KG1 (cell line): ENCODE measurements at places on chromosomes 2 and 18.

DNA sequence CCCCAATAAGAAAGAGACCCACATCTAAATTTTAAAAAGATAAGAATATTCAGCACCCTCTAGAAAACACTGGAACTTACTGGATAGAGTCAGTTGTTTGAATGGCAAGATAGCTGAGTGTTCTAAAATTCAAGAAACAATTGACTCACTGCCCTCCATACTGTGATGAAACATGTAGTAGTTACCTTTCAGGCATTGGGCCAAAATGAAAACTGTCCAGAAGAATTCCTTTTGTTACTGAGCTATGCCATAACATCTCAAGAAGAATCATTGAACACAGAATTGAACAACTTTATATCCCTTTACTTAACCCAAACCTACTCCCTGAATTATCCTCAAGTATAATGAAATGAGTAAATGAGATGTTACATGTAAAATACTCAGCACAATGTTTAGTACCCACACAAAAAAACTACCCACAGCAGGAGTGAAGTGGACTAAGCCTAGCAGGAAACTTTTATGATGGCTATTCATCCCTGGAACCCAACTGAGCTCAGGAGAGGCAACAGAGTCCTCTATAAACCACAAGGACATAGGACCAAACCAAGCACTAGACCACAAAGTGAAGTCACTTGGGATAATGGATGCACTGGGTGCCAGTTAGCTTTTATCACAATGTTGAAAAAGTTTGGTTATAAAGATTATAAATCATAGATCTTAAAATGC, 32.7 kb downstream of the RBM43 start:
- no peak for DNase-seq

DNA sequence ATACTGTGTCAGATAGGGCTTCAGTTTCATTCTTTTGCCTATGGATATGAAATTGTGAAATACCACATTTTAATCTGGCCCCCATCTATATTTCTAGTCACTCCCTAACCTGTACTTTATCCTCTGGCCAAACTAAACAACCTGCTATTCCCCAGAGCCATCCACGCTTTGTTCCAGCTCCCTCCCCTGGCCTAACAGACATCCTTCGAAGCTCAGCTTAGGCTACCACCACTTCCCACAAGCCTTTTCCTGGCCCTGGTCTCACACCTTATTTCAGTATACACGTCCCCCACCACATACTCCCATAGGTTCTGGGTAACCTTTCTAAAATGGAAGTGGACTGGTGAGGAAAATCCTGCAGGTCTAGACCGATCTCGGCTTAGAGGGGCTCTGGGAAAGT, 55.4 kb downstream of the MAP4K3 start:
- no peak for DNase-seq

- no peak for DNase-seq
Measured at GRCh38 chr18:77482190-77483085, 232.8 kb downstream of the GALR1 start.

- DNase-seq: no peak
Measured at GRCh38 chr2:12552092-12552491, 164.6 kb upstream of the TRIB2 start.

GRCh38 chr2:19409046-19409445, 50.6 kb upstream of the OSR1 start:
- no peak for DNase-seq

- no peak for DNase-seq
Measured at GRCh38 chr18:36561046-36561445, 263.5 kb downstream of the FHOD3 start.

DNA sequence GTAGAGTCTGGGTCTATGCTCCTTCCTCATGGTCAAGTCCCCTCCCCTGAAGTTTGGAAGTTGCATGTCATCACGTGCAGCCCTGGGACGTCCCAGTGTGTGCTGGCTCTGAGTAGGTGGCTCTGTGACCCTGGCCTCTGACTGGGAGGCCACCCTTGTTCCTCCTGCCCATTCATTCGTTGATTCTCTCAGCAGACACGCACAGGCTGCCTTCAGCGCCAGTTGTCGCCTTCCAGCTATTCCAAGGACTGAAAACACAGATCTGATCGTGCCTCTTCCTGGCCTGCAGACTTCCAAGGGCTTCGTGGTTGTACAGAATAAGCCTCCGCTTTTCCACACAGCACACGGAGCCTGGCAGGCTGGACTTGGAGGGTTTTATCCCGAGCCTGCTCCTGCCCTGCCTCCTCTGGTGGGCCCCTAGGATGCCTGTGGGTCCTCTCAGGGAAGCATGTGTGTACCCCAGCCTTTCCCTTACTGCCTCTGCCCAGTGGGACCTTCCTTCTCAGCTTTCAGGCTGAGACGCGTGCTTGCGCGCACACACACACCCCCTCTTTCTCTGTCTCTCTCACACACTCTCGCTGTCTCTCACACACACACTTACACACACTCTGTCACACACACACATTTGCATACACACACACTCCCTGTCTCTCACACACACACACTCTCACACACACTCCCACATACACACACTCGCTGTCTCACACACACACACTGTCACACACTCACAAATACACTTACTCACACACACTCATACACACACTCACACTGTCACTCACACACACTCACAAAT, 17.7 kb downstream of the SH3BP4 start:
- no peak for DNase-seq

DNA sequence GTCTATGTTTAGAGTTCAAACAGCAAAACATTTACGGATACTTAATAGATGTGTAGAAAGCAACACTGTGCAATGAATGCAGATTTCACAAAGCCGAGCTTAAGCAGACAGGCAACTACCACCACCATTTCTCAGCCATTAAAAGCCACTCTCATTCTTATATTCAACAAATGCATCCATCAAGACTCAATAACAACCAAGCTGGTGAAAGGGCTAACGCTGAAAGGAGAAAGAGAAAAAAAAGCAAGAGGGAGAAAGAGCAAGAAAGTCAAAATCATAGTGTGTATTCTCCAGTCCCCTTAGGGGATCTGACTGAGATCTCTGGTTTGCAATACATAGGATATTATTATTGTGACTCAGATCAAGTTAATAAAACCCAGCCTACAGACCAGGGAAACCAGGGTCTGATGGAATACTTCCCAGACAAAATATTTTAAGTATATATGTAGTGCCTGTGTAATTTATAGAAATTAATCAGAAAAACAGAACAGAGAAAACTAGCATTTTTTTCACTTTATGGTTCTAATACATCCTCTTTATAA, 14.1 kb downstream of the SATB2 start:
- DNase-seq: no peak

GRCh38 chr2:48504647-48505327, 25.2 kb upstream of the STON1 start:
- no peak for DNase-seq

GRCh38 chr2:44277541-44277940, 2.3 kb downstream of the SLC3A1 start:
- DNase-seq: no peak

- no peak for DNase-seq
Measured at GRCh38 chr2:144920755-144921530, 401.0 kb upstream of the ZEB2 start.

DNA sequence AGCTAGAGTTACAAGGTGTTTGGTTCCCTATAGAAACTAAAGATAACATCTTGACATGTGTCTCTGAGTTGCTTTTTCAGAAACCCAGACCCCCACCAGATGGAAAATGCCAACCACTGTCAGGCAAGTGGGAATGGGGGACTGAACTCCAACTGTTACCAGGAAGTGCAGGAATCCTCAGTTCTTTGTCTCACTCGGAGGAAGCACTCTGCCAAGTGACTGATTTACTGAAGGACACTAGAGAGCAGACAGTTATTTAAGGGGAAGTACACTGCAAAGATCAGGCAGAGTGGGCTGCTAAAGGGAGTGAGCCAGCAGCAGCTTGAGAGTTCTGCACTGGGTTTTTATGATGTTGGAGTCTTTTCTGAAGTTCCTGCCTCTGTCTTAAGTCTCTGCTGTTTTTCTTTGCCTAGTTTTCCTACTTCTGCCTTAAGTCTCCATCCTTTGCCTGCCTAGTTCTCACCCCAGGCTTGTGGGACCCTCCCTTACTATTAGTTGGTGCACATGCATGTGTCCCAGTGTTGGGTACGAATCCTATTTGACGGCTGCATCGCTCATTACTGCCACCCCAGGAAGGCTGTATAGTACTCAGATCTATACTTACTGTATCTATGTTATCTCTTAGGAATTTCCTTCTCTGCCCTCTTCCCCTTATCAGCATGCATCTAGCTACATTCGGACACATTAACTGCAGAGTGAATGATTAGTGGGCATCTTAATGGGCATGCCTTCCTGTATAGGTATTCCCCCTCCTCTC, 97.1 kb downstream of the TEX51 start:
- peak; percentile 21 for DNase-seq

DNA sequence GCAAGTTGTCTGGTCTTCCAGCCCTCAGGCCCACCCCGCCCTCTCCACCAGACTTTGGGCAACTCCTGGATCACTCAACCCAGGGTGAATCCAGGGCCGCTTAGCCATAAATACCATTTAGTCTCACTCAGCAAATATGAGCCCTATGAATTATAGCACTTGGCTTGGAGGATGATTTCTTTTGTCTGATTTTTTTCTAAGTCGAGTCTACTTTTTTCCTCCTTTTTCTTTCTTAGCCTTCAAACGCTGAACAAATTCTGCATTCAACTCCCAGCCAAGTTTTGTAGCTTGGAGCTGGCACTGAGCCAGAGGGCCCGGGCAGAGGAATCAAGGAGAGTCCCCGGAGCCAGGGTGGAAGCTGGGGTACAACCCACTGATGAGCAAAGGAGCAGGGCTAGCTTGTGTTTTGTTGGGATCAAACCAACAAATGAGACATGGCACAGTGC, 48.7 kb downstream of the SERTAD2 start:
- DNase-seq: no peak

DNA sequence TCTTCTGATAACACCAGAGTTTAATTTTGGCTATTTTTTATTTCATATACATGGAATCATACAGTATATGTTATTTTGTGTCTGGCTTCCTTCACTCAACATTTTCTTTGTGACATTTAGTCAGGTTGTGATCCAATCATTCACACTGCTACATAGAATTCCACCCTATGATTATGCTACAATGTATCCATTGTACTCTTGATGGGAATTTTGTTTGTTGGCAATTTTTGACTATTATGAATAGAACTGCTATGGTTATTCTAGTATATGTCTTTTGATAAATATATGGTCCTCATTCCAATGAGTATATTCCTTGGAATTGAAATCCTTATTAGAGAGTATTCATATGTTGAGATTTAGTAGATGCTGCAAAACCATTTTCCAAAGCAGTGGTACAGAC, 936.4 kb upstream of the CHAC2 start:
- no peak for DNase-seq

GRCh38 chr2:100891906-100892642, 72.1 kb downstream of the NPAS2 start:
- no peak for DNase-seq

DNA sequence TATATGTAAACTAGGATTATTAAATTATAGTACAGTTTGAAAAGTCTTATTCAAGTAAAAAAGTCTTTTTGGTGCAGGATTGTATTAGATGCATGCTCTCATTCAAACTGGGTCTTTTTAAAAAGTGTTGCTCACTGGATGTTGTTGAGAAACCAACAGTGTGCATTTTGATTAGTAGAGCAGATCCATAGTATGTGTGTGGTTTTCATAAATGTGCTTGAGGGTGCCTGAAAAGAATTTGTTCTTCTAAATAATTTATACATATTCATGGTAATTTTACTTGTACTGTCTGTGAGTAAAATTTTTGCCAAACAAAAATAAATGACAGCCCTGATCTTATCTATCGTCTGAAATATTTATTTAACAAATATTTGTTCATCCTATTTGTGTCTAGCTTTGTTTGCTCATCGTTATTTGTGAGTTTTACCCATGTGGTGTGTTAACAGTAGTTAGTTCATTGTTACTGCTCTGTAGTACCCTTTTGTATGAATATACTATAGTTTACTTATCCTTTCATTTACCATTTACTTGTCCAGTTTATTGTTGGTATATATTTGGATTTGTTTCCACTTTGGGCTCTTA, 50.4 kb downstream of the PTPN4 start:
- DNase-seq: no peak

DNA sequence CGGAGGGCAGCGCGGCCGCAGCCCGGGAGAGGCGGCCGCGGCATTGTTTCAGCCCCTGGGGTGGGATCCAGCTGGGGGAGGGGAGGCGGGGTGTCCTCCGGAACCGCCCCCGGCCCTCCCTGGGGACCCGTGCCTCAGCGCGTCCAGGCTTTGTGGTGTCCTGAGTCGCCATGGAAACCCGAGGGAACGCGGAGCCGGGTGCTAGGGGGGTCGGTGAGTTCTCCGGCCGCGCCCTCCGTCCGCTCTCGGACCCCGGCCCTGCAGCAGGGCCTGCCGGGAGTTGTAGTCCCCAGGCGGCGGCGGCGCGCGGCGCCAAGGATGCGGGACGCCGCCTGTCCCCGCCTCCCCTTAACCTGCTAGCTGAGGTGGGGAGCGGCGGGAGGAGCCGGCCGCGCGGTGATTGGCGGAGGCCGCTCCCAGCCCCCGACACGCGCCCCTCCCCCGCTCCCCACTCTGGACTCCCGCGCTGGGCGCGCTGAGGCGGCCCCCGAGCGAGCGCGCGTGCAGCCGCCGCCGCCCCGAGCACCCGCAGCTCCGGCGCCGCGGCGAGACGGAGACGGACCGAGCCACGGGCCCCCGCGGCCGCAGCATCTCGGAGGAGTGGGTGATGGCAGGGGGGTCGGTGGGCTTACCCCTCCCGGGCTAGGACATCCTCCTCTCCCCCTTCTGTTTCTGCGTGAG, at the start of gene DPYSL5:
Gene DPYSL5 (plus strand): TSS at position 478 of the 681 bp plus-strand sequence. CDS start 50,368 bp downstream, outside the sequence.
- no peak for DNase-seq

- no peak for DNase-seq
Measured at GRCh38 chr2:70505613-70506391, 47.8 kb downstream of the TGFA start.

DNA sequence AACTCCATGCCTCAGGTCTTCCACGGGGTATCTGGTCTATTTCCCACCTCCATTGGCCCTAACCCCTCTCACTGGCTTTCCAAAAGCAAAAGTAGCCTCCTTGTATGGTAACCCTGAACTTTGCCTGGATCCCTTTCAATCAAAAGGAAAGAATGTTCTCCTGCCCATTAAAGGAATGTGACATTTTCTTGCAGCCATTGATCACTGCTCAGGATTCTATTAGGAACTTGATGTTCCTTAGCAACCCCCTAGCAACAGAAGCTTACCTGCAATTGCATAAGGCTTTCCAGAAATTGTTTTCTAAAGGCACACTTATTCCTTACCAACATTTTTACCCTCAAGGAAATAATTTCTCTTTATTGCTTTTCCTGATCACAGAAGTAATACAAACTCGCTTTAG, 91.4 kb upstream of the AGAP1 start:
- no peak for DNase-seq

- DNase-seq: no peak
Measured at GRCh38 chr2:240868286-240869108, at the start of gene AGXT. Gene AGXT (plus strand): TSS chr2:240868824. CDS start chr2:240868866, 42 bp downstream.
